ENCODE measurements at places on chromosomes 4 and X.

GRCh38 chr4:156295676-156296195 is 342.1 kb upstream of the CTSO start:
- DNase-seq, result no peak

DNA sequence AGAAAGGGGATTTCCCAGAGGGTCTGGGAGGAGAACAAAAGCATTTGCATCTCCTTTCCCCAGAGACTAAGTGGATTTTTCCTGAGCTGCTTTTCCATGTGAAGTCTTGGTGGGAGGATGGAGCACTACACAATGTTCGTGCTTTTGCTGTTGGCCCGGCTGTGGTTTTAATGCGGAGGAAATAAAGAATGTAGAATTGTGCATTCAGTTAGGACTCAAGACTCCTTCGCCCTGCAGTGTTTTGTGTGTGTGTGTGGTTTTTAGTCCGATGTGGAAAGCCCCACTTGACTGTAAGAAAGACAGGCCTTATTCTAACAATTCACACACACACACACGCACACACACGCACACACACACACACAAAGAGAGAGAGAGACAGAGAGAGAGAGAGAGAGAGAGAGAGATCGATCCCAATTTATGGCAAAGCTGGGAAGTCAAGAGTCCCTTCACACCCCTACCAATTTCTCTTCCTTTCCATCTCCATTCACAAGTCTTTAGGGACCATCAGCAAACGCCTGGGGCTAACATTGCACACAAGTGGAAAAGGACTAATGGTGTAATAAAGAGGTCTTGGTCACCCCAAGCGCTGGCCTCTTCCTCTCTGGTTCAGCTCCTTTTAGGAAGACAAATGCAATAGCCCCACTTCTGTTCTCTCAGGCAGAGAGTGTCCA is 44.2 kb downstream of the CLDN34 start:
- DNase-seq, result no peak

- no peak for DNase-seq
Measured at GRCh38 chr4:93834249-93835066, 5.9 kb downstream of the ATOH1 start.

DNA sequence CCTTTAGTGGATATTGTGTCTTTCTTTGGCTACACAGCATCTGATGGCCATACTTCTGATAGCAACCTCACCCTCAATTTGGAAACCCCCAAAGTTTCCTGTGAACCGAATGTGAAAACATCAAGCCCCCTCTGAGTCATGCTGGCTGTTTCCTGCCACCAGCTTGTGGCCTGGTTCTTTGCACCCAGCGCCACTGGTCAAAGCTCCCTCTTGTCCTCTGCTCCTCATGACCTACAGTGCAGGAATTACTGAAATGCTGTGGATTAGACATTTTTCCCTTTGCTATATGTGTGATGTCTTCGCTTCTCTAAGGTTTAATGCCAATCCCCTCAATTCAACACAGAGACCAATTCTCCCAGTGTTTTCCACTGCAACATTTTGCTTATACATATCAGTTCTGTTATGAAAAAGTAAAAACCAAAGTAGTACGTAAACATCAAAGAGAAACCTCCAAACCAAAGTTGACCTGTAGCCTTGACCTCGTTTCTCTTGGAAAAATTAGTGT is 224.0 kb upstream of the TENM3 start:
- DNase-seq, result no peak

DNA sequence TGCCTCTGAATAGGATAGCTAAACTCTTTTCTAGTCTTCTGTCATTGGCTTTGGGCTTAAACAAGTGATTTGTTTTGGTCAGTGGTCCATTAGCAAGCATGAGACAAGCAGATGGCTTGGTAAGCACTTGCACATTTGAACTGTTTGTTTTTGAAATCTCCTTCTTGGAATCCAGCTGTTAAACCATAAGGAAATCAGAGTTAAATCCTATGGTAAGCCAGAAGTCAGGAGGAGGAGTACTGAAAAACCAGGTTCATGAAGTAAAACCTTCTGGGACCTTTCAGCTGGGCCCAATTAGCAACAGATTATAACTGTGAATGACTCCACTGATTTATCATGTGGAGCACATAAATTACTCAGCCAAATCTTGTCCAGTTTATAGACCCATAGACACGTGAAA is 1042.5 kb upstream of the PABPC4L start:
- DNase-seq, result no peak

- no peak for DNase-seq
Measured at GRCh38 chr4:89511776-89512175, 204.2 kb upstream of the GPRIN3 start.

GRCh38 chr4:165635381-165635780 is 237.7 kb upstream of the TLL1 start:
- no peak for DNase-seq

DNA sequence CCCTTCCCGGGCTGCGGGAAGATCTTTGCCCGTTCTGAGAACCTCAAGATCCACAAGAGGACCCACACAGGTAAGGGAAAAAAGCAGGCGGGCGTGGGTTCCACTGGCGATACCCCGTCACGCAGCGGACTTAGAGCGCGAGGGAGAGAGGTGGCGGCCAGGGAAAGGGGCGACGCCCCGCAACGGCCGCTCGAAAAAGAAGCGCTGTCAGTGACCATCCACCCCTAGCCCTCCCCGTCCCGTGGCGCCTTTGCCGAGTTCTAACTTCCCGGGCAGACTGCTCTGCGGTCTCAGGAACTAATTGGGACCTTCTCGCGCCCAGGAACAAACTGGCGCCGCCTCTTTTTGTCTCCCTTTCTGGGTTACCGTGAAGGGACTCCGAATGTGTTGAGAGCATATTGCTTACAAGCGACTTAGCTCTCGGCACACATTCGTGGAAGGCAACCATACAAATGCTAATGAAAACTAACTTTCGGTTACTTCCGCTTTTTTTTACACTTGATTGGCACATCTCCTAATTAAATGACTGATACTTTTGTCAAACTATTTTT is 1.8 kb downstream of the ZIC3 start:
- no peak for DNase-seq

DNA sequence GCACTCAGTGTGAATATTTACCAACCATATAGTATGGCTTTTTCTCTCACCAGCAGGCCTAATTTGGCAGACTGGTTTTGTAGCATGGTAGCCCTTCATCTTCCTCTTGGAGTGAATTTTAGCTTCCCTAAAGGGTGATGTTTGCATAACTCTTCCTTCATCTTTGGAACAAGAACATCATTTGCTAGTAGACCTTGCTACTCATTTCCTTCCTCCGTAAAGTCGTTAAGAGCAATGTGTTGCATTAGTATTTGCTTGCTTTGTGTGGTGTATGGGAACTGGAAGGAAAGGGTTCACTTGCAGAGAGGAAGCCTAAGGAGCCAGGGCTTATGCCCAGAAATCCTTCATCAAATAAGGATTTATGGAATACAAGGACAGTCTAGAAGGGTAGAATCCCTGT is 50.2 kb upstream of the PGRMC2 start:
- no peak for DNase-seq

DNA sequence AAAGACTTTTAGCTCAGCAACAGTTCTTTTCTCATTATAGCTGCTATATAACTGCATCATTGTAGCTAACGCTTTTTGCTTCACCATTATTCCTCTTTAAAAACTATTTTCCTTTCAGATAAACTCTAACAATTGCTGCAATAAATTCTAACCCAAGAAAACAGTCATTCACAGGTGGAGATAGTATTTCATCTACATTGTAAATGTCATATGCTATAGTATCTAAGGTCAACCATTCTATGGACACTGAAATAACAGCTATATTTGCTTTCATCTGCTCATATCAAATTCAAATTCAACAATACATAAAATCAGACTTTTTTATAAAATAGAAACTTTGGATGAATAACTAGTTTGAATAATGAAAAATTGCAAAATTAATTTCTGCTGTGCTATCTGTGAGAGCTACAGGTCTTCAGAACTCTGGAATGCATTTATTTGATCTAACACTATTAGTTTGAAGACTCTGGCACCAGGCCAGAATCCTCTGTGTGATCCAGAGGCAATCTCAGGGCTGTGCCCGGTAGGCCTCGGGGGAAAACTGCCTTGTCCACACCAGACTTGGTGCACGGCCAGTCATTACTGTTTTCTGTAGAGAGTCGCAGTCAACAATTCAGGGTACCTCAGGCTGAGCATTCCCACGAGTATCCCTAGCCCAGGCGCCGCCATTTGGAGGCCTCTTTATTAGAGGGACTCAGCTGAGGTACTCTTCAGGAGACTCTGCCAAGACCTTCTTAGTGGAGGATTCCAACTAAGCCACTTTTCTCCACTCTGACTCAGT is 332.4 kb downstream of the SLC7A11 start:
- DNase-seq, result no peak

- no peak for DNase-seq
Measured at GRCh38 chrX:123303429-123303828, 119.4 kb downstream of the GRIA3 start.

GRCh38 chrX:71475785-71476540 is 56.9 kb upstream of the OGT start:
- DNase-seq, result no peak

GRCh38 chr4:8316911-8317351 is 47.4 kb downstream of the HTRA3 start:
- peak; percentile 74 for DNase-seq

DNA sequence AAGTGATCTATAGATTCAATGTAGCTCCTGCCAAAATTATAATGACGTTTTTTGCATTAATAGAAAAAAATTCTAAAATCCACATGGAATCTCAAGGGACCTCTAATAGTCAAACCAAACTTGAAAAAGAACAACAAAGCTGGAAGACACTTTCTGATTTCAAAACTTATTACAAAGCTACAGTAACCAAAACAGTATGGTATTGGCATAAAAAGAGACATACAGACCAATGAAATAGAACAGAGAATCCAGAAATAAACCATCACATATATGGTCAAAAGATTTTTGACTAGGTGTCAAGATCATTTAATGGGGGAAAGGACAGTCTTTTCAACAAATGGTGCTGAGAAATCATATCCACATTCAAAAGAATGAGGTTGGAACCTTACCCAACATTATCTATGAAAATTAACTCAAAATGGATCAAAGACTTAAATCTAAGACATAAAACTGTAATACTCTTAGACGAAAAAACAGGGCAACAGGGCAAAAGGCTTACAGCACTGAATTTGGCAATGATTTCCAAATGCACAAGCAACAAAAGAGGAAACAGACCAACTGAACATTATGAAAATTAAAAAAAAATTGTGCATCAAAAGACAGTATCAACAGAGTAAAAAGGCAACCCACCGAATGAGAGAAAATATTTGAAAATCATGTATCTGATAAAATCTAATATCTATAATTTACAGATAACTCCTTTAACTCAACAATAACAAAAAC is 3.9 kb downstream of the FBXO8 start:
- DNase-seq, result no peak

GRCh38 chr4:94410678-94411206 is 41.0 kb upstream of the PDLIM5 start:
- no peak for DNase-seq

- no peak for DNase-seq
Measured at GRCh38 chr4:12691168-12691567, 793.0 kb downstream of the RAB28 start.

GRCh38 chr4:143183513-143184216 is 1.1 kb upstream of the USP38 start:
- no peak for DNase-seq

DNA sequence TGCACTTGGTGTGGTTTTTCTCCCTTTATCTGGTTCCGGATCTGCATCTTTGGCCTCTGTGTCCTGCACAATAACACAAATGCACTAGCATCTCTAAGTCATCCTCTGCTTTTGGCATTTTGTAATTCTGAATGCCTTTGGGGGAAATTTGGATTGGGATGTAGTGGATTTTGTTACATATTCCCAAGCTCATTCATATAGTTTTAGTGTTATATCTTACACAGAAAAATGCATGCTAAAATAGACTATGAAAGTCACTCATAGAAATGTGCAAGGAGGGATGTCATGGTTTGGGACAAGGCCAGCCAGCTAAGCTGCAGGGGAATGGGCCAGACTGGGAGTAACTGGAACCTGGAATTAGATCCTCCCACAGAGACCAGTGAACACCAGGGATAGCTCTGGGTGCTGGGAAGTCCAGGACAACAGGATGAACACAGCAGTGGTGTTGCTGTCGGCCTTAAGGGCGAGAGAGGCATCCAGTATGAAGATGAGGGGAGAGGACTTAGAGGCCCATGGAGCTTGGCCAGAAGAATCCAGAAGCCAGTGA is 20.1 kb downstream of the ENPP6 start:
- no peak for DNase-seq

DNA sequence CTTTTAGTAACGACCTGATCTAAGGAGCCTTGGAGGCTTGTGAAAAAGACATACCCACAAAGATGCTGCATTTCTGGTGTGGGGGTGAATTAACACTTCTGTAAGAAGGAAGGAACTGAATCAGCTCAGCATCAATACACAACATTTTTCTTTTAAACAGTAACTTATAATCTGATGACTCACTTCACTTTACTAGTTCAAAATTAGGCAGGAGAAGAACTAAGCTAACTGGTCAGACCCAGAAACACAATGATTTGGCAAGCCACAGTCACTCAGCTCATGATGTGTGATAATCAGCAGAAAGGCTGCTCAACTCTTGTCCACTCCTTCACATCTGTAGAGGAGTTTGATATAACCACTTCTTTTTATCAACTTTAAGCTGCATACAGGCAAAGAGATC is 4.6 kb downstream of the MMAA start:
- DNase-seq, result no peak

DNA sequence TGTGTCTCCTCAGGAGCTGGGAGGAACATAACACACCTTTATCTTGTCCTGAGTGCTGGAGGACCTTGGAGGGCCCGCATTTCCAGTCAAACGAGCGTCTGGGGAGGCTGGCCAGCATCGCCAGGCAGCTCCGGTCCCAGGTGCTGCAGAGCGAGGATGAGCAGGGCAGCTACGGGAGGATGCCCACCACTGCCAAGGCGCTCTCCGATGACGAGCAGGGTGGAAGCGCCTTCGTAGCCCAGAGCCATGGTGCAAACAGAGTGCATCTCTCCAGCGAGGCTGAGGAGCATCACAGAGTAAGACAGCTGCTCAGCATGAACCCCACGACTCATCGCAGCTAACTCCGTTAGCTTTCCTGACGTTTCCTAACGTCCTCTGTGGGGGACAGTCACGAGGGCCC is 430 bp downstream of the TRIML1 start:
- no peak for DNase-seq

DNA sequence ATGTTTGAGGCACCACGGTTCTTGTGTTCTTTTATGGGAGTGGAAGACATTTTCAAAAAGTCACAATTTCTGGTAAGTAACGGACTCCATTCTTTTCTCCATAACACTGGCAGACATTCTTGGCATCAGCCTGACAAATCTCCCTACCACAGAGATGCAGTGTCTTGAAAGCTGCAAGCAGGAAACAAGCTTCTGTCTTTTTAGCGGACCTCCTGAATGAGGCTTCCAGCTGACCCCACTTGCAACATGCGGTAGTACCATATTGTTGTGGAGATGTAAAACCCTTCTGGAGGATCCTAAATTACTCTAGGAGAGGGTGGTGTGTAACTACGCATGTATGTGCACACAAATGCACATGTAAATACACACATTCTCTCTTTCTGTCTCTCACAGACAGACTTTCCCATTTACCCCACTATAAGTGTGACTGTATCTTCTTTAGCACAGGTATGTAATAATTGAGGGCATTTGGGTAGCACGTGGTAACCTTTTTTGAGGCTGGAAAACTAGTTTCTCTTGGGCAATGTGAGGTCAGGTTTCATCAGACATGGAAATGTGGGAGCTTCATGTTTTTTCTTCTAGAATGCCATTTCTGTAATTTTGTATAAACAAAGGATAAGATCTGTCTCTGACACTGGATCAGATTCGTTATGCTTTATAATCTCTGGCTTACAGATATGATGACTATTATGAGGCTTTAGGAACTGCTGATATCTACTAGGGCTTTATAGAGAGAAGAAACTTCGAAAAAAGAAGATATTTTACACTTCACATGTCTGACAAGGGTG is 130.1 kb downstream of the MGST2 start:
- no peak for DNase-seq
